ENCODE measurements at places on chromosomes 5 and 9. TPM values are rescaled to one million over a fixed set of nuclear protein-coding genes. Genes with fewer than 3 reads are reported as not detected.

GRCh38 chr5:15748266-15748665, 248.3 kb downstream of the FBXL7 start:
- H3K27me3 ChIP-seq = no peaks in the 10 kb centered on the region
- no peak for DNase-seq
- no peak overlapping the region for H3K27ac ChIP-seq

- 0 out of 2 replicates have a peak, but pooled peaks cover 5% of the 10 kb centered on the region for H3K4me1 ChIP-seq
- H3K36me3 ChIP-seq = peaks cover 2% of the 10 kb centered on the region
- no peak overlapping the region for H3K4me3 ChIP-seq
Measured at GRCh38 chr9:112863214-112863613, 27.5 kb downstream of the SLC46A2 start.

DNA sequence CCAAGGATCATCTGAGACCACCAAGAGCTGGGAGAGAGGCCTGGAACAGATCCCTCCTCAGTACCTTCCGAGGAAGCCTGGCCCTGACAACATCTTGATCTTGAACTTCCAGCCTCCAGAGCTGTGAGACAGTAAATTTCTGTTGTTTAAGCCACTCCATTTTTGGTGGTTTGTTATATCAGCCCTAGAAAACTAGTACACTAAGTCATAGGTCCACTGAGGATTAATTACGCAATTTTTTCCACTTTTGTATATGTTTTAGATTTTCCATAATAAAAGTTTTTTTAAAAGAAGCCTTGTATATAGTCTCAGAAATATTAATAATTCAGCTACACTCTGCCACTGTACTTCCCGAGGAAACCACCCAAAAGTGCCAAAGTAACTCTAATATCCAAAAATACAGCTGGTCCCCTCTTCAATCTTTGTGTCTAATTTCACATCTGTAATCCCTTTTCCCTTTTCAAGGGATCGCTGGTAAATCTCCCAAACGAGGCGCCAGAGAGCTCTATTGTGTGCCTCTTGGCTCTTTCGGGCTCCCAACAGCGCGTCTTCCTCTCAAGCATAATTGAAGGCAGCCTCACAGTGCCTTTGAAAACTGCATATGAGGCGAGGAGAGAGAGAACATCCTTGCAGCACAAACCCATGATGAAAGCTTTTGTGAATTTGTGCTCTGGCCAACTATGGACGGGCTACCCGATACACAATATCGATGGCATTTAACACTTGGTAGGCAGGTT, 32.7 kb downstream of the PRUNE2 start:
- no peaks in the 10 kb centered on the region for H3K27me3 ChIP-seq
- H3K36me3 ChIP-seq = no peaks in the 10 kb centered on the region
- H3K4me3 ChIP-seq = no peak overlapping the region
- DNase-seq = no peak
- no peaks in the 10 kb centered on the region for H3K4me1 ChIP-seq

DNA sequence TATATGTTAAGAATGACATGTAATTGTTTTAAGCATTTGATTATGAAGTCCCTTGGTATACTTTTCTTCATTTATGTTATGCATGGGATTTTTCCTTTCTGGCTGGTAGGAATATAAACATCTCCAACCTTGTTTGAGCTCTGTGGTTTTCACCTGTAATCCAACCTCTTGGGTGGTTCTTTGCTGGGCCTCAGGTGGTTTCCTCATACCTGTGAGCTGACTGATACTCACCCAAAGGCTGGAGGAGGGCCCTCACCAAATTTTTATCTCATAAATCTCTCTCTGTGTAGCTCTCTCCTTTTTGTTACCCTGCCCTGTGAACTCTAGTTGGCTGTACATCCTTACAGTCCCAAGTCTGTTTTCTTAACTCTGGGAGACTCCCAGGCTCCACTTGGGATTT, 39.8 kb upstream of the C6 start:
- no peak overlapping the region for H3K27ac ChIP-seq
- DNase-seq = no peak
- no peaks in the 10 kb centered on the region for H3K36me3 ChIP-seq
- no peaks in the 10 kb centered on the region for H3K4me1 ChIP-seq
- H3K4me3 ChIP-seq = no peak overlapping the region

- no peaks in the 10 kb centered on the region for H3K4me1 ChIP-seq
- H3K27ac ChIP-seq = no peak overlapping the region
- no peaks in the 10 kb centered on the region for H3K27me3 ChIP-seq
- no peak for DNase-seq
- H3K36me3 ChIP-seq = no peaks in the 10 kb centered on the region
- H3K4me3 ChIP-seq = no peak overlapping the region
Measured at GRCh38 chr9:95598236-95598635, 81.5 kb upstream of the PTCH1 start.

GRCh38 chr5:35338157-35338453, 107.8 kb upstream of the PRLR start:
- no peaks in the 10 kb centered on the region for H3K27me3 ChIP-seq
- H3K27ac ChIP-seq = no peak overlapping the region
- no peaks in the 10 kb centered on the region for H3K36me3 ChIP-seq
- no peaks in the 10 kb centered on the region for H3K4me1 ChIP-seq

GRCh38 chr5:119397518-119398380, 41.9 kb downstream of the TNFAIP8 start:
- no peak overlapping the region for H3K27ac ChIP-seq
- no peak for DNase-seq
- no peak overlapping the region for H3K4me3 ChIP-seq
- peaks cover 8% of the 10 kb centered on the region for H3K4me1 ChIP-seq
- no peaks in the 10 kb centered on the region for H3K36me3 ChIP-seq

DNA sequence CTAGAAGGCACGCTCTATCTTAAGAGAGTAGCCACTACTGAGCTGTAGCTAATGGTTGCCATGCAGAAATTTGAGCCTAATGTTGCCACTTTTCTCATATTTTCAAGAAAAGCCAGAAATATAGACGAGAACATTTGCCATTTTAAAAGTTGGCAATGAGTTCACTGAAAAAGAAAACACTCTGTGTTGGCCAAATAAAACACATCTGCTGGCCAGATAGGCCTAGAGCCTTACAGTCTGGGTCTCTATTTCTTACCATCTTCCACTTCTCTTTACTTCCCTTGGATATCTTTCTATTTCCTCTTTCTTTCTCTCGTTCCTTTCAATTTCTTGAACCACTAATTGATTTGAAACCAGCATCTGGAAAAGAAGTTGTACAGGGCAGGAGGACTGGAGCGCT, 36.6 kb upstream of the VCAN start:
- H3K27me3 ChIP-seq = no peaks in the 10 kb centered on the region
- H3K4me1 ChIP-seq = 0 out of 2 replicates have a peak, but pooled peaks cover 4% of the 10 kb centered on the region
- DNase-seq = no peak

The BNC2 gene
- total RNA-seq = 0.12 TPM

Data from Caco-2 (cell line).